NCI-H345 (cell line): ENCODE measurements at places on chromosomes 1 and 21.

- no peak for DNase-seq
These were observed 113.9 kb upstream of the DPT start for GRCh38 chr1:168842916-168843315.

- DNase-seq = no peak
These were observed 4.5 kb upstream of the DDX59 start for GRCh38 chr1:200673952-200674823.

DNA sequence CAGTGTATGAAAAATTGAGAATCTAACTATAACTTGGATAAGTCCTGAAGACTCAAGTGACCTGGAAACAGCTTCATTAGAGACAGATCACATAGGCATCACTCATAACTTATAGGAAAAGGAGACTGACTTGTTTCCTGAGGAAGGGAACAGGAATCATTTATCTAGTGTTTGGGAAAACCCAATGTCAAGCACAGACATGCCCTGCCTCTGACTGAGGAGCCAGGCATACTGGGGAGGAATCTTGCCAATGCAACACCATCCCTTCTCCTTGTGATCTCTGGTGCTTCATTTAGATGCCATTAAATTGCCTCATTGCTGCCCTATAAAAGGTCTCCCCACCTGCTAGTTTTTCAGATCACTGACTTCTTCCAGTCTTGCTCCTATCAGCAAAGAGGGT is 10.3 kb downstream of the LCE4A start:
- no peak for DNase-seq

GRCh38 chr1:229666585-229666984 is 40.5 kb downstream of the URB2 start:
- DNase-seq = no peak

- no peak for DNase-seq
These were observed 40.1 kb upstream of the C1orf174 start for GRCh38 chr1:3940081-3940753.

DNA sequence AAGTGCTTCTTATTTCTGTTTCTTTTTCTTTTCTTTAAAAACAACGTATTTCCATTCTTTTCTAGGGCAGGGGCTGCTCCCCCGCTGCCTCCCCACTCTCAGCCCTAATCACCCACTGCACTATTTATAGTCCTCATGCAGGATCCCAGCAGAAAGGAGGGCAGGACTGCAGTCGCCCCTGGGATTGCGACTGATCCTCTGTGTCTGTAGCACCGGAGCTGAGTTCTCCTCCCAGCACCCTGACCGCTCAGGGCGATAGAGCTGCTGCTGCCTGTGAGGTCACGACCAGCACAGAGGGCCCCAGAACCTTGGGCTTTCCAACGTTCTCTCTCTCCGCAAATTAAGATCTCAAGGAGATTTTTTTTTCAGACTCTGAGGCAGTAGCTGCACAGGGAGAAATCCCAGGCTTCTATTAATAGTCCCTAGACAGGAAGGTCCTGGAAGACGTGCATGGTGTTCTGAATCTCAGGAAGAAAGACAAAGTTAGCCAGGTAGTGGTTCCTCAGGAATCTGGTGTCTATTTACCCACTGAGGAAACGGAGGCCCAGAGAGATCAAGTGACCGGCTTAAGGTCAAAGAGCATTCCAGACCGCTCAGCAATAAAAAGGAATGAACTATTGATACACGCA is 46.8 kb downstream of the PRAMEF20 start:
- DNase-seq = no peak

- DNase-seq = no peak
These were observed 228.5 kb downstream of the LRRC40 start for GRCh38 chr1:69976896-69977295.

- DNase-seq = no peak
These were observed 77.5 kb downstream of the RPAP2 start for GRCh38 chr1:92376345-92376744.
